ENCODE measurements at places on chromosomes 6 and 20.

GRCh38 chr20:40754339-40754943, 65.4 kb upstream of the MAFB start:
- no peak for DNase-seq

GRCh38 chr6:167569879-167570278, 245.0 kb downstream of the TTLL2 start:
- no peak for DNase-seq

GRCh38 chr20:23583526-23583925, 15.2 kb upstream of the CST9L start:
- DNase-seq: no peak

GRCh38 chr20:61297986-61298385, 45.9 kb downstream of the CDH4 start:
- no peak for DNase-seq

DNA sequence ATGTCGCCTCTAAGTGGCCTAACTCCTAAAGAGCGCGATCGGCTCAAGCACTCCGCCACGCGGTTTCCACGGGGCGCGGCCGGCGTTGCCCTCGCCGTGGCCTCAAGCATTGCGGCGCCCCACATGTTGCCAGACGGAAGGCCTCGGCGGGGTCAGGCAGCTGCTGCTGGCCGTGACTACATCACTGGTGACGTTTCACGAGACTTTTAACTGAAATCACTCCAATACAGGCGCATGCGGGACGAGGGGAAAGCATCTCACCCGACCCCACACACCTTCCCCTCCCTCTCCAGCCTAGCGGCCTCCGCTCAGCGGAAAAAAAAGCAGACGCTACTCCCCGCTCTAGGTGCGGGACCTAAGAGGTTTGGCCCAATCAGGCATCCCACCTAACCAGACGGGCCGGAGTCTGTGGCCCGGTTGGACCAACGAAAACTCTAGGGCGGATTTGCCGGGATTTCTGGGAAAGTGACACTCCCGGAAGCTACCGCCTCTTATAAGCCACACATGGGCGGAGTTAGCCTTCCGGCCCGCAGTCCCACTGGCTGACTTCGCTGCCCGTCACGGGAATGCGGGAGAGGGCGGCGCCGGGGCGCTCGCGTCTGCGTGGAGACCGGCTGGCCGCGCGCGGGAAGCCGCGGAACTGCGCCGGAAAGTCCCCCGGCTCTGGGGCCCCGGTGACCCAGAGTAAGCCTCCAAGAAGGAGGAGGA, at the start of gene NXT1:
NXT1 (plus strand) TSS at position 596 of the 708 bp plus-strand sequence. CDS start 3,251 bp downstream, outside the sequence.
- peak; percentile 93 for DNase-seq

GRCh38 chr20:41454250-41454649, 87.6 kb upstream of the EMILIN3 start:
- DNase-seq: no peak

GRCh38 chr20:46831633-46832011, 63.0 kb upstream of the EYA2 start:
- DNase-seq: no peak

DNA sequence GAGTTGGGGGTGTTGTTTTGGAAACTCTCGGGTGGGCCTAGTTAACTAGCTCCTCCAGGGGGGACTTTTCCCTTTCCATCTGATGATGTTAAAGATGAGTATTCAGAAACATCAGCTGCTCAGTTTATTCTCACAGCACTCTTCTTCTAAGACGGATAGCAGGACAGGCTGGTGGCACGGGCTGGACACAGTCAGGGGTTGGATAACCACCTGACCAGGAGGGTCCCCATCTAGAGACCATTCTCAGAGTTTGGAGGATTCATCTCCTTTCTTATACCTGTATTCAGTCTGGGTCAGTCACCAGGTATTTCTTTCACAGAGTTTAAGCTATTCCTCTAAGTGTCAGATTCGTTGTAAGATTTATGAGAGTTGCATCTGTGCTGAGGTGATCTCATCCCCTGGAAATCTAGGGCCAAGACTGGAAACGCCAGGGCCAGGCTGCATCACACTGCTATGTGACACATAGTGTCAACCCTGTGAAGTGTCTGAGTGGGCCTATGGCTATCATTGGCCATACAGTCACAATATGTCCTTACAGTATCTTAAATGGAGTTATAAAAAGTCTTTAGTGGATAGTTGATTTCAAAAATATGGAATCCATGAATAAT, 111.7 kb downstream of the FAM50B start:
- DNase-seq: no peak

- DNase-seq: peak; percentile 45
Measured at GRCh38 chr20:45432294-45432693, 16.4 kb downstream of the PIGT start.

- DNase-seq: no peak
Measured at GRCh38 chr6:130968476-130968875, 94.6 kb downstream of the EPB41L2 start.

DNA sequence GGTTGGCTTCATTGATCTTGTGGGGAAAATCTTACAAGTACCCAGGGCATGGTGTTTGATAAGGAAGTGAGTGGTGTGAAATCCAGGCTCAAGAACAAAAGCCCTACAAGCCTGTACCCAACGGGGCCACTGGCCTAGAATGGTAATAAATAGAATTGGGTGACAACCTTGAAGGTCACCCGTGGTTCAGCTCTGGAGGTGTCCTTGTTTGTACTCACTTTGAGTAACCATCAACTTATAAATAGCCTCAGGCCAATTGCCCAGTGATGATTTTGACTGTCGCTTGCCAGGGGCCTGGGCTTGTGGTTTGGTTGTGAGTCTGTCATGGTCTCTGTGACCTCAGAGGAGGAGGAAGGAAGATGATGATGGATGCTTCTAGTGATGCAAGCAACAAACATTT, 87.8 kb downstream of the PHACTR3 start:
- no peak for DNase-seq

- no peak for DNase-seq
Measured at GRCh38 chr20:48676795-48677460, 150.9 kb downstream of the PREX1 start.

GRCh38 chr6:72931325-72931887, 293.9 kb downstream of the KHDC1L start:
- no peak for DNase-seq

DNA sequence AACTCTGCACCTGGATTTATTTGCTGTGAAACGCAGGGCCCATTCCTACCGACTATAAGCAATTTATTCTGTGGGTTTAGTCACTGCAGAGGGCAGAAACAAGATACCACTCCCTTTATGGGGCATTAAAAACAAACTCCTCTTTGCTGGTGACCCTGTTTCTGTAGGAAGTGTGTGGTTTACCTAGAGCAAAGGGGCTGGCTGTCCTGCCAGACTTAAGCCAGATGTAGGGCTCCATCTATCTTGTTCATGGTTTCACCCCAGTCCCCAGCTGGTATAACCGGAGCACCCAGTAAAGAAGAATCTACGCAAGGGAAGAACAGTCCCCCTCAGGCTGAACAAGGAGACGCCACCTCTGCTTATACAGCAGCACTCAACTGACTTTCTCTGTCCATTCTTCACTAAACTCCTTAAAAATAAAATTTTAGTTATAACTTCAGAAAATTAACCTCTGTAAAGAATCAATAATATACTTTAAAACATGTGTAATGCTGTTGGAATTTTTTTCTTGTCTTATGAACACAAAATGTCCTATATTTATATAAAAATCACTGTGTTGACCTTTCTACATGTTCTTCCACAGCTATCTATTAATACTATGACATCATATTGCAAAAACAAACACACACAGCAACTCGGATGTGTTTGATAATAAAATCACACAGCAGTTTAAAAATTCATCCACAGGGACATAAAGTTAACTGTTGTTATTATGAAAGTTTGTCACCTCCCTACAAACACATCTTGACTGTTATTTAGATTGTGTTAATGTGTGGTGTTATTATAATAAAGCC, 126.1 kb upstream of the RPS6KA2 start:
- no peak for DNase-seq

DNA sequence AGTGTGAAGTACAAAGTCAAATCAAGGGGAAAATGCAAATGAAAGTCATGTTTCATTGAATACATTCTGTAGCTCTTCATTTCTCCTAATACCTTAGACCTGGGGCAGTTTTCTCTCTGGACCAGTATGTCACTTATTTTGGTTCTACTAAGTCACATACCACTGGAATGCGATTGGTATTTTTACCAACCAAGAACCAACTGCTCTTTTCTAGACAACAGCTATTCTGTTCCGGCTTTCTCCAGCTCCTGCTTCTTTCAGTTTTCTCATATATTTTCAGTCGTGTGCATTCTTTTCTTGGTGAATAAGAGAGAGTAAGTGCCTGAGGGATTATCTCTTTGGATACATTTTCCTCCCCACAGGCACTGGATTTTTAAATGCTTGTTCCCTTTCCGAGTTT, 39.2 kb upstream of the SPACA1 start:
- DNase-seq: no peak

DNA sequence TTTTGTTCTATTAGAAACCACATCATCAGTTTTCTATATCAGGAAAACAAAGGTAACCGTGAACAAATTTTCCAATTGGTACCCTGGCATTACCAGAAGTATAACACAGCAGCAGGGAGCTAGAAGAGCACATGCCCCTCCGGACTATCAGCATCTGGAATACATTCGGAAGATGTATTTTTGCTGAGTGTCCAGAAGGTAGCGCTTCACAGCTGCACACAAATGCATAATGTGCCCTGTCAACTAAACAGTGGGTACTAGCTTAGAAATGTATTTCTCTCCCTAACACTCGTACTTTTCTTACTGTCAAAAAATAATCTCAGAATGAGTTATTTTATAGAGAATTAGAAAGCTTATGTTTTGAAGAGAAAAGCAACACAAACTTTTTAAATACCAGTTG, 77.6 kb downstream of the HUS1B start:
- no peak for DNase-seq

DNA sequence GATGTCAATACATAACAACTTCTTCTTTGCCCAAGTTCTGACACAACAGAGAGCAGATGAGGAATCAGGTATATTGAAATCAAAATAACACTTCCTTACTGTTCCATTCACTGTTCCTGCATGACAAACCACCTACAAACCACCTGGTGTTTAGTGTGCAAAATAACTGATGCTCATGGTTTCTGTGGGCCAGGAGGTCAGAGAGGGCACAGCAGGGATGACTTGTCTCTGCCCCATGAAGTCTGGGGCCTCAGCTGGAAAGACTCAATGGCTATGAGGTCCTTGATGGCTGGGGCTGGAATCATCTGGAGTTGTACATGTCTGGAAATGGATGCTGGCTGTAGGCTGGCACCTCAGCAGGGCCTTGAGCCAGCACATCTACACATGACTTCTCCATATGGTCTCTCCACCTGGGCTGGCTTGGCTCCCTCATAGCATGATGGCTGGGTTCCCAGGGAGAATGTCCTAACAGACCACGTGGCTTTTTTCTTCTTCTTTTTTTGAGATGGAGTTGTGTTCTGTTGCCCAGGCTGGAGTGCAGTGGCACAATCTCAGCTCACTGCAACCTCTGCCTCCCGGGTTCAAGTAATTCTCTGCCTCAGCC, 7.4 kb upstream of the COX4I2 start:
- DNase-seq: no peak

DNA sequence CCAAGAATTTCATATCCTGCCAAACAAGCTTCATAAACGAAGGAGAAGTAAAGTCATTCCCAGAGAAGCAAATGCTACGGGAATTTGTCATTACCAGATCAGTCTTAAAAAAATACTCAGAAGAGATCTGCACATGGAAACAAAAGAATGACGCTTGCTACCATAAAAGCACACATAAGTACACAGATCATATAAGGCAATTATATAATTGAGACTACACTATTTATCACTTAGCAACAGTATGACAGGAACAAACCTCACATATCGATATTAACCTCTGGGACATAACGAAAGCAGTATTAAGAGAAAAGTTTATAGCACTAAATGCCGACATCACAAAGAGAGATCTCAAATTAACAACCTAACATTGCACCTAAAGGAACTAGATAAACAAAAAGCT, 67.6 kb upstream of the TMEM200A start:
- DNase-seq: no peak

DNA sequence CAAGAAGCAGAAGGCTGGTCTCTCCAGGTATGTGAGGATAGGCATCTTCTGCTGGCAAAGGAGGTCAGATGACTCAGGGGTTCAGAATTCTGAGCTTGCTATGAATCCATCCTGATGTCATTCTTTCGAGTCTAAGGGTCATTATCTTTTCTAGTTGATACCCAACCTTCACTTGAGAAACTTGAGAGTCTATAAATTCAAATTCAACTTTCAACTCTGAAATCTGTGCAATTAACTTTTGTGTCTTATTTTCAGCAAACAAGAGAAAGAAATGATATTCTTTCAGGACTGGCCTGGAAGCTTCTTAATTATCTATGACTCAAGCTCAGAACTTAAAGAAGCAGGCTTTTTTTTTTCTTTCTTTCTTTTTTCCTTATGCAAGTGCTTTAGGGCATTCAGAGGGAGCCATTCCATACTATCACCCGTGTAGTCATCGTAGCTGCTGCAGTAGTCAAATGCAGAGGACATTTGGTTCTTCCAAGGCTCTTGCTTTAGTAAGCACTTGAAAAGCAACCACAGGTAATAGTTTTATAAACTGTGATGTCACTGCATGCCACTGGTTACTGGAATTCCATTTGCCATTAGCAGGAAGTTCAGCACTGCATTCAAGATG, 93.0 kb downstream of the ADTRP start:
- no peak for DNase-seq

DNA sequence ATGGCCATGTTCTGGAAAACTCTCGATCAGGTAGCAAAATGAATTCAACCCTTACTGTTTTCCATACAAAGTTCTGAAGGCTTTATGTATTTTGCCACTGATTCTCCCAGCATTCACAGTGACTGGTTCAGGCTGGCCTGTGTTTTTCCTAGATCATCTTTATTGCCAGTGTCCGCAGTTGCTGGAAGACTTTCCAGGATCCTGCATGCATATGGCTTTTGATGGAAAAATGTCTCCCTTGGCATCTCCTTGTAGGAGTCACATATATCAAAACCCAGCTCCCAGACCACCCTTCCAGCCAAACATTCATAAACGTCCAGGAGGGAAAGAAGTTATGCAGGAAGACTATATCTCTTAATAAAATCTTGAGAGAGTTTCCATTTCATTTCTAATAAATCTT, 588.8 kb downstream of the MAFB start:
- no peak for DNase-seq

GRCh38 chr6:49733680-49734079, 10.5 kb downstream of the CRISP3 start:
- DNase-seq: no peak

- DNase-seq: no peak
Measured at GRCh38 chr20:8755340-8756118, 313.4 kb upstream of the PLCB4 start.

DNA sequence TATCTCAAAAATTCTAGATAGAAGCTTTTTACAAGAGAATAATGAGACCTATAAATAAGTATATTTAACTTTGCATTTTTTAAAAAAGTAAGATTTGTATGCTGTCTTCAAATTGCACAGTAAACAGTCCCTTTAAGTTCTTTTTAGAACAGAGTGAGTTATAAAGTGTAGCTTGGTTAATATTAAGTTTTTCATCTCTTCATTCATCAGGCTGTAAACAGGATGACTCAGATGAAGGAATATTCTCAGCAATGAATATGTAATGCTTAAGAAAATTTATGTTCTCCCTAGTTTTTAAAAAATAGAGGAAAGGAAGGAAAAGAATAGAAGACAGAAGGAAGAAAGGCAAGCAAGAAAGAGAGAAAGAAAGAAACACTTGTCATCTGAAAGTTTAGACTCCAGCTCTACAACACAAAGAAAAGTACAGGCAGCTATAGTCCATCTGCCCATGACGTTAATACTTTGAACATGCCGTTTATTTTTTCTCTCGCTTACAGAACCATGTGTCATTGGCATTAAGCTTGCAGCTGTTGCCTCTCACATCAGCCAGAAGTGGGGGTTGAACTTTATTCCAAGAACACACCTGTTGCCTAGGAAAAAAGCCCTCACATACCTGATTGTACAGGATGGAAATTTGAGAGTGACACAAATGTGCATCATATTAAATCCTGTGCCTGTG, 36.1 kb downstream of the CAP2 start:
- DNase-seq: no peak

Measured in GM13976 (cell line).